ENCODE measurements at places on chromosomes 6 and 20.

GRCh38 chr6:38489951-38490350, 149.8 kb downstream of the BTBD9 start:
- no peak for DNase-seq
- no peak overlapping the region for H3K4me3 ChIP-seq
- no peaks in the 10 kb centered on the region for H3K27me3 ChIP-seq
- H3K27ac ChIP-seq = no peak overlapping the region

DNA sequence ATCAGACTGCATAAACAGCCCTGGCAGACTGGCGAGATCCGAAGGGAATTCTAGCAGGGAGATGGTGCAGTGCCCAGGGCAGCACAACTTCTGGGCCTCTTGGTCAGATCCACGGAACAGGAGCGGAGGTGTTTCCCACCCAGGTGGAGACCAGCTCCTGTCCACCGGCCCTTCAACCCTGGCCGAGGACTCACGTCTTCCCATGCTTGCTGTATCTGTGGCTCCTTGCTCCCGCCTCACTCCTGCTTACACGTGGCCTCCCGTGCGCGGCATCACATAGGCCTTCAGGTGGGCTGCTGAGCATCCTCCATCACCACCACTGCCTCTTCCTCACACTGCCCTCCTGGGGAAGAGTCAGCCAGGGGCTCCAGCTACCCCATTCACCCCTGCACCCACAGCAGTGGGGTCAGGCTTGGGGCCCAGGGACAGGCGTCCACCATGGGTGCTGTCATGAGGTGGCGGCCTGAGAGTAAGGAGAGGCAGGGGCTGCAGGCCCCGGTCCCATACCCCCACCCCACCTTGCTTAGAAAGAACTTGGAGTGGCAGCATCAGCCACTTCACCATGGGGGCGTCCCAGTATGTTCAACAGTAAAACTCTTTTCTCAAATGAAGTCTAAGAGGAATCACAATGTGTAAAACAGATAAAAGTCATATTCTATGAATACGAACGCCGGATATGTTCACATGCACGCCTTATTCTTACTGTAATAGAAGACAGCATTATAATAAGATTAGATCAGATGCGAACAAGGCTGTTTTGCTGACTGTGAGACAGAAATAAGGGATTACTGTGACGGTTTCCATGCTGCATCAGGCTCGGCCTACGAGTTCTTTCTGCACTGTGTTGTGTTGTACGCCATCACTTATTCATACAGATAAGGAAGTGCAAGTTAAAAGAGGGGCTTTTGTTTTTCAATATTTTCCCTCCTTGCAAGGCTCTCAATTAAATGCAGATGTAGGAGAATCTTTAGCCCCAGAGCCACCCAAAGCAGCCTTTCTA, 165.4 kb downstream of the GRM4 start:
- H3K27ac ChIP-seq = no peak overlapping the region
- H3K27me3 ChIP-seq = peaks cover 22% of the 10 kb centered on the region
- peaks cover 2% of the 10 kb centered on the region for H3K4me1 ChIP-seq
- no peaks in the 10 kb centered on the region for H3K36me3 ChIP-seq
- no peak for DNase-seq

DNA sequence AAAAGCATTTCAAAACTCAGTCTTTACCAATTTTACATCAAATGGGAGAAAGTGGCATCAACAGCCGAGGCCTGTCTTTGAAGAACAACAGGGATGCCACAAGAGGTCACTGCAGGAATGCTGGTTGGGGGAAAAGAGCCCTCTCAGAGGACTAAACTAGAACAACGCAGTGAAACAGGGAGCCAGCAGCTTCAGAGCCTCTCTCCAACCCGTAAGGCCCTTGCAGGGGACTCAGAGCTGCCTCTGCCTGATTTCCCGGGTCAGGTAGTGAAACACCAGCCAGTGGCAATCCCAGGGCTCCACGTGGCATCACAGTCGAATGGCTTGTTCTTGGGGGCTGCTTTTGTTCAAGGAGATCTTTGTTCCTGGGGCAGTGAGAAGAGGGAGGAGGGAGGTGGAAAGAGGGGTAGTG, 55.0 kb upstream of the KCNK16 start:
- no peak overlapping the region for H3K4me3 ChIP-seq
- H3K36me3 ChIP-seq = no peaks in the 10 kb centered on the region
- H3K27me3 ChIP-seq = peaks cover 3% of the 10 kb centered on the region
- DNase-seq = no peak
- H3K27ac ChIP-seq = no peak overlapping the region

DNA sequence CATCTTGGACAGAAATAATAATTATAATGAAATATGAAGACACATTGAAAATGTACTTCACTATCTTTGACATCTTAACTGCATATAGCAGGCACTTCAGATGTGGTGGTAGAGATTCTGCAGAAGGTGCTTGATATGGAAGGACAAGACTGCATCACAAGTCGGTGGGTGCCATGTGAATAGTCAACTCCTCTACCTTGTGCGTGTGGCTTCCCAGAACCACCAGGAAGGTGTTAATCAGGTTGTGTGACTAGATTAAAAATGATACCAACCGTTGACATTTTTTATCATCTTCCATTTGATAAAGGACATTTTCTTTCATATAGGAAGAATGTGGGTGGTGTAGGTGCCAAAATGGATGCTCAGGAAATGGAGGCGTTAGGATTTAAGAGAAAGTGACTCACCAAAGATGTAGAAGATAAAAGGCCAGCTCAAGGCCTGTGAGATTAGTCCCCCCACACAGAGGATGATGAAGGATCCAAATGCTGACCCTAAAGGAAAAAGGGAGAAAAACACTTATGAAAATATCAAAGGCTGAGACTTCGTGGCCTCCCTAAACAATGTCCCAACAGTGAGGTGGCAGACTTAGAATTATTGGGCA, 12.3 kb downstream of the SLC17A2 start:
- H3K36me3 ChIP-seq = peaks cover 2% of the 10 kb centered on the region
- peaks cover 20% of the 10 kb centered on the region for H3K4me1 ChIP-seq
- peak overlapping the region; percentile 28 for H3K27ac ChIP-seq
- no peak overlapping the region for H3K4me3 ChIP-seq

DNA sequence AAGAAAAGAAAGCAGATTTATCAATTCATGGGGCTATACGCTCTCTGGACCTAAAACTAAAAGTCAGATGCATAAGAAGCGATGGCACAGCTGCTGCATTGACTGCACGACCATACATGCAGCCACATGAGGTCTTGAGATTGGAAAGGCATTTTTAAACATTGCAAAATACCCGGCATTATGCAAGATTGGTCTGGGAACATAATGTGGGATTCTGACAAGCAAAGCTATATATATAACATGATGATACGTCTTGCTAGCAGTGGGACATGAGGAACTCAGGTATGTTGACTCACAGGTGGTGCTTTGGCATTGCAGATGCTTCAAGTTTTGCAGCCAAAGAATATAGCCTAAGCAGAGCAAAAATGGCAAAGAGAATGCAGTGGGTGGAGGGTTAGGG, 55.1 kb downstream of the SAMD3 start:
- no peak for DNase-seq
- H3K27ac ChIP-seq = no peak overlapping the region
- peaks cover 57% of the 10 kb centered on the region for H3K36me3 ChIP-seq
- H3K4me1 ChIP-seq = peaks cover 4% of the 10 kb centered on the region
- no peak overlapping the region for H3K4me3 ChIP-seq

- no peak overlapping the region for H3K4me3 ChIP-seq
- H3K27me3 ChIP-seq = peaks cover 18% of the 10 kb centered on the region
- H3K4me1 ChIP-seq = no peaks in the 10 kb centered on the region
- no peak overlapping the region for H3K27ac ChIP-seq
- DNase-seq = no peak
These were observed 23.4 kb upstream of the KCNG1 start for GRCh38 chr20:51046021-51046985.

DNA sequence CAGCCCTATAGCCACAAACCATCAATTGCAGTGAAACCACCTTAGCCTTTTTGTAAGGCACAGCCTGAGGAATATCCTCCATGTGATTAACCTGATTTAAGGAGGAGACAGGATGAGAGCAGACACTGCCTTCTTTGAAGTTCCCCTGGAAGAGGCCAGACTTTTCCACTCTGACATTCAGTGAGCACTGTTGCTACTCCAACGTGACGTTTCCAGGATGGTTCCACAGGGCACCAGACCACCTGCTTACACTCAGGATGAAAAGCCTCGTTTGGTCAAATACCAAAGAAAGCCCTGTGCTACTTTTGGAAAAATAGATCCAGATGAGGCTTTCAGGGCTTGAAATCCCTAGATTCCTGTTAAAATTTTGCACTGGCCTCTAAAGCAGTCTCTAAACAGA, 1102.1 kb upstream of the FLRT3 start:
- no peaks in the 10 kb centered on the region for H3K4me1 ChIP-seq
- H3K36me3 ChIP-seq = no peaks in the 10 kb centered on the region
- H3K4me3 ChIP-seq = no peak overlapping the region
- no peak for DNase-seq

- H3K27me3 ChIP-seq = no peaks in the 10 kb centered on the region
- no peak for DNase-seq
- no peak overlapping the region for H3K27ac ChIP-seq
- H3K4me1 ChIP-seq = peaks cover 17% of the 10 kb centered on the region
These were observed 41.6 kb downstream of the IBTK start for GRCh38 chr6:82205930-82206392.

DNA sequence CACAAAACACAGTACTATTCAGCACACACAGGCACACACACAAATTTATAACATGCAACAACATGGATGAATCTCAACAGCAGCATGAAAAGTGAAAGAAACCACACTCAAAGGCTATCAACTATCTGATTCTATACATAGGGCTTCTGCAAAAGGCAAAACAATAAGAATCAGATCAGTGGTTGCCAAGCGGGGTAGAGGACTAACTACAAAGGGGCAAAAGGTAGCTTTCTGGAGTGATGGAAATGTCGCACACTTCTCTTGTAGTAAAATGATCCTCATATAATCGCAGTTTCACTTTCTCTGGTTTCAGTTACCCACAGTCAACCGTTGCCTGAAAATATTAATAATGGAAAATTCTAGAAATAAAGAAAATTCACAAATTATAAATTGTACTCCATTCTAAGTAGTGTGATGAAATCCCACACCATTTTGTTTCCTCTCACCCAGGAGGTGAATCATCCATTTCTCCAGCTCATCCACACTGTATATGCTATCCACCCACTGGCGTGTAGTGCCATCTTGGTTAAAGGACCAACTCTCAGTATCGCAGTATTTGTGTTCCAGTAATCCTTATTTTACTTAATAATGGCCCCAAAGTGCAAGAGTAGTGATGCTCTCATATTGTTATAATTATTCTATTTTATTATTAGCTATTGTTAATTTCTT, 12.8 kb upstream of the PLN start:
- DNase-seq = no peak
- H3K36me3 ChIP-seq = peaks cover 23% of the 10 kb centered on the region
- H3K4me1 ChIP-seq = peaks cover 8% of the 10 kb centered on the region
- no peak overlapping the region for H3K4me3 ChIP-seq
